ENCODE measurements at places on chromosomes 13 and 19.

DNA sequence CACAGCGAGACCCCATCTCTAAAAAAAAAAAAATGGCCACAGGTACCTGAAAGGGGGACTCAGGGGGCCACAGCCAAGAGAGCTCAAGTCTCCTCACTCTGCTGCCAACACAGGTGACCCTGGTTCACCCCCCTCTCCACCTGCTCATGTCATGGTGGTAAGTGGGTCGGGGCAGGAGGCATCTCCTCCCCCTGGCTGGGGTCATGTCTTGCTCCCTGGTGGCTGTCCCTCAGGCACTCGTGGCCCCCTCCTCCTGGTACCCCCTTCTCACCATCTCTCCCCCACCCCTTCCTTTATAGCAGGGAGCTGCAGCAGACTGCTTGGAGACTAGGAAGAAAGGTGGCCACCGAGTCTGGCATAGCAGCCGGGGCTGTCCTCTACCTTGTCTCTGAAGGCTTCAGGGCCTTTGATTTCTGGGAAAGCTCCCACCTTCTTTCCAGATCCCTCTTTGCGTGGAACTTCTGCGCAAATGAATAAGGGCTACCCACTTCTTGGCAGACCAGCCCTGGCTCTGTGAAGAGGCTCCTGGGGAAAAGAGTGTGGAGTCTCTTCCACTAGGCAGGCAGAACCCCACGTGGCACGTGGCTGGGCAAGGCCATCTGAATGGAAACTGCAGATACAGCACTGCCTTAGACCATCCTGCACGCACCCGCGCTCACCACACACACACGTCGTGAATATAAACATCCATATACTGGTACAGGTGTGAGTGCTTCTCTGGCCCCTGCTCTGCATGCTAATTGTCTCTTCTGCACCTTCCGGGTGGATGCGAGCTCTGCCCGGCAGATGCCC lies 20.1 kb upstream of the MIER2 start:
- no peak overlapping the region for H3K4me3 ChIP-seq
- H3K36me3 ChIP-seq = no peaks in the 10 kb centered on the region
- H3K4me1 ChIP-seq = no peaks in the 10 kb centered on the region
- no peak overlapping the region for H3K27ac ChIP-seq
- DNase-seq = no peak

DNA sequence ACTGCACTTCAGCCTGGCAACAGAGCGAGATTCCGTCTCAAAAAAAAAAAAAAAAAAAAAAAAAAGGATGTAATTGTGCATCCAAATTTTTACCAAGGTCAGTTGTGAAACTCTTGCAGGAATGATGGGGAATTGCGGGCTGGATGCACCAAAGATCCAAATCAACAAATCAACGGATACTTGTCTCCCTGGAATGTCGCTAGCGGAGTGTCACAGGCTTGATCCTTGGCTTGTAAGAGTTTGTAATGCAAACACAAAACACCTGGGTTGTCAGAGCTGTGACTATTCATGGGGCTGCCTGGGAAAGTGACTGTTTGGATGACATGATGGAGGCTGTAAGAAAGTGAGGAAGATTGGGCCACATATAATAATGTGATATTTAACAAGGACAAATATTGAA lies 4.2 kb downstream of the KANK3 start:
- DNase-seq = no peak
- no peaks in the 10 kb centered on the region for H3K36me3 ChIP-seq
- no peak overlapping the region for H3K4me3 ChIP-seq
- H3K27me3 ChIP-seq = peaks cover 32% of the 10 kb centered on the region
- H3K4me1 ChIP-seq = peaks cover 12% of the 10 kb centered on the region

DNA sequence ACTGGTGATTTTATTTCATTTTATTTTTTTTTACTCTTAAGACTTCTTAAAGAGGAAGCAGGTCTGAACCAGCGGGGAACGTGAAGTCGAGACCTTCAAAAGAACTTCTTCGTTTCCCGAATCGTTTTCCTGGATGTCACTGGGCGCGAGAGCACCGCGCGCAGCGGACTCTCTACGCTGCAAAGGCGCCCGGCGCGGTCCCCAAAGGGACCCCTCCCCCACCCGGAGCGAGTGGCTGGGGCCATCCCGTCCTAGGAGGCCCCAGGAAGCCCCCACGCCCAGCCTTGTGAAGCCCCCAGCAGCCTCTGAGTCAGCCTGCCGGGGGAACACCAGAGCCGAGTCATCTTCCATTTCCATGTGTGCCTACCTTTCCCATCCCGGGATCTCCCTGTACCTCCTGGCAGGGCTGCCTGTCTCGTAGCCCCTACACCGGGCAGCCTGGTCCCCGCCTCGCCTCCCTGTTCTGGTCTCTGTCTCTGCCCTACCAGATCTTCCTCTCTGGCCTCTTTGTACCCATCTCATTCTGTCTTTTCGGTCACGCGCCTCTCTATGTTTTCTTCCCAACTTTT lies 608 bp downstream of the CD70 start:
- peaks cover 14% of the 10 kb centered on the region for H3K36me3 ChIP-seq
- peak overlapping the region; percentile 80 for H3K27ac ChIP-seq
- peaks cover 20% of the 10 kb centered on the region for H3K27me3 ChIP-seq
- H3K4me3 ChIP-seq = peak overlapping the region; percentile 97

GRCh38 chr19:18119013-18119716 lies 21.6 kb downstream of the MAST3 start:
- H3K36me3 ChIP-seq = peaks cover 38% of the 10 kb centered on the region
- DNase-seq = peak; percentile 41
- H3K27me3 ChIP-seq = no peaks in the 10 kb centered on the region
- H3K27ac ChIP-seq = peak overlapping the region; percentile 98
- peaks cover 25% of the 10 kb centered on the region for H3K4me1 ChIP-seq

GRCh38 chr19:5123646-5124045 lies 154.7 kb downstream of the KDM4B start:
- DNase-seq = no peak
- peaks cover 2% of the 10 kb centered on the region for H3K4me1 ChIP-seq
- no peaks in the 10 kb centered on the region for H3K27me3 ChIP-seq
- no peak overlapping the region for H3K27ac ChIP-seq

DNA sequence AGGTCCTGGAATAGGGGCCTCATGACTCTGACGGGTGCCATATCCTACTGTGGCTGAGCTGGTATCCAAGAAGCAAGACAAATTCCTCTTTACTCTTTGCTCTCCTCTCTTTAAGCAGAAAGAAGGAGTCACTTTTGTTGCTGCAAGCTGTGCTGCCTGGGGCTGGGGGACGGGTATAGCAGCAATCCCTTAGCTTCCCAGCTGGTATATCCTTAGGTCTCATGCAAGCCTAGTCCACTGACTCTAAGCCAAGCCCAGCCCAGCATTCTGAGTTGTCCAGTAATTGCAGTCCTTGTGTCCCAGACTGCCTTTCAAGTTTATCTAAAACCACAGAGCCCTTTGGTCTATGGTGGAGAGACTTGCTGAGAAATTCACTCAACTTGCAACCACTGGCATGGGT lies 893.0 kb upstream of the PRR20A start:
- no peaks in the 10 kb centered on the region for H3K36me3 ChIP-seq
- no peak for DNase-seq
- H3K4me3 ChIP-seq = no peak overlapping the region
- H3K27me3 ChIP-seq = no peaks in the 10 kb centered on the region

DNA sequence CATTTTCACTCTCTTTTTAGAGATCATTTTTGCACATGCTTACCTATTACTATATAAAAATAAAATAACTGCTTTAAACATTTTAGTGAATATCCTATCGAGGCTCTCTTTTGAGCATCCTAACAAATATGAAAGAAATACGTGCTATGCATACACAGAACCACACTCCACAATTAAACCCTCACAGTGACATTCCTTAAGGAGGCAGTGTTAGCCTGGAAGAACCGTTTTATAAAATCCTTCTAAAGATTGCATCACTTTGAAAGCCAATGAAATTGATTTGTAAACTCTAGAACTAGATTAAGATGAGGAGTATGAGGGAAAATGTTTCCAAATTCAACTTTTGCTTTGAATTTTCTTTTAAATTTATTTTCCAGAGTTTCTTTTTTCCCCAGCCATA lies 11.1 kb upstream of the ENOX1 start:
- H3K4me3 ChIP-seq = no peak overlapping the region
- no peak for DNase-seq
- H3K27me3 ChIP-seq = peaks cover 14% of the 10 kb centered on the region
- H3K27ac ChIP-seq = no peak overlapping the region

- no peaks in the 10 kb centered on the region for H3K27me3 ChIP-seq
- no peaks in the 10 kb centered on the region for H3K36me3 ChIP-seq
- no peak for DNase-seq
- H3K4me3 ChIP-seq = peak overlapping the region; percentile 52
- H3K27ac ChIP-seq = no peak overlapping the region
- H3K4me1 ChIP-seq = peaks cover 10% of the 10 kb centered on the region
These were observed 95.4 kb downstream of the CYSLTR2 start for GRCh38 chr13:48749144-48749543.

DNA sequence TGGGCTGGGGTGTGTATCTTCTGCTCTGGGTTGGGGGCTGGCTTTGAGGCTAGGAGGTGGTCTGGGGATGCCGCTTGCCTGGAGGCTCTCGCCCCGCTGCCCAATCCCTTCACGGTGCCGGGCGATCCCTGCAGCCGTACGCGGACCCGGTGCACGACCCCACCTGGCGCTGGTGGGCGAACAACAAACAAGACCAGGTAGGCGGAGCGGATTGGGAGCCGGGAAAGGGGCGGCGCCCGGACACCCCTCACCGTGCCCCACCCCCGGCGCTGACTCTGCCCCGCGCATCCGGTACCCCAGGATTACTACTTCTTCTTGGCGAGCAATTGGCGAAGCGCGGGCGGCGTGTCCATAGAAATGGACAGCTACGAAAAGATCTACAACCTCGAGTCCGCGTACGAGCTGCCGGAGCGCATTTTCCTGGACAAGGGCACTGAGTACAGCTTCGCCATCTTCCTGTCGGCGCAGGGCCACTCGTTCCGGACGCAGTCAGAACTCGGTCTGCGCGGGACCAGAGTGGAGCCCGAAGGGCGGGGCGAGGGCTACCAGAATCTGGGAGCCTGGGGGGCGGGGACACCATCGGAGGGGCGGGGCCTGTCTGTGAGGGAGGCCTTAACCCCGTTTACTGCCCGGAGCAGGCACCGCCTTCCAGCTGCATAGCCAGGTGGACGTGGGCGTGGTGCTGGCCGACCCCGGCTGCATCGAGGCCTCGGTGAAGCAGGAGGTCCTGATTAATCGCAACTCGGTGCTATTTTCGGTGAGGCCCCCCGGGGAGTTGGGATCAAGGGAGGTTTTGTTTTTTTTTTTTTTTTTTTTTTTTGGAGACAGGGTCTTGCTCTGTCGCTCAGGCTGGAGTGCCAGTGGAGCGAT lies 12.1 kb upstream of the PSMD8 start:
- H3K4me1 ChIP-seq = peaks cover 14% of the 10 kb centered on the region
- DNase-seq = peak; percentile 38
- H3K27me3 ChIP-seq = peaks cover 23% of the 10 kb centered on the region

- H3K27me3 ChIP-seq = no peaks in the 10 kb centered on the region
- peaks cover 21% of the 10 kb centered on the region for H3K36me3 ChIP-seq
- H3K27ac ChIP-seq = peak within 1 kb of the TSS; percentile 98
- peaks cover 53% of the 10 kb centered on the region for H3K4me1 ChIP-seq
- DNase-seq = peak; percentile 73
- peak within 1 kb of the TSS; percentile 99 for H3K4me3 ChIP-seq
These were observed at the start of gene HSH2D for GRCh38 chr19:16143399-16144215. Gene HSH2D (plus strand): TSS chr19:16143685. CDS start chr19:16148751, 5,066 bp downstream.

DNA sequence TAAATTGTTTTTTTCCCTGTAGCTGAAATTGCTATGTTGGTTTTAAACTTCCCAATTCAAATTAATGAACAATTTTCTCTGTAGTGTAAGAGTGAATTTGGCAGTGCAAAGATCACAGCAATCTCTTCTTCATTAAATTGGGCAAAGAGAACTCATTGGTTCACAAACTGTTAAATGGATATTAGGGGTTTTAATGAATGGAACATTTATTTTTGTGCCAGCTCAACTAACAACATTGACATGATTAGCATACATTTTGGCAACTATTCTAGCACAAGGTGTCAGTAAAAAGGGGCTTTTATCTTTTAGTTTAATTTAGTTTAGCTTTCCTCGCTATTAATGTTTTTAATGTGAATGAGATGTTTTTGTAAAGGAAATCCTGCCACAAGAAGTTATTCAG lies 7.1 kb downstream of the PCDH20 start:
- H3K4me1 ChIP-seq = no peaks in the 10 kb centered on the region
- H3K27ac ChIP-seq = no peak overlapping the region
- H3K36me3 ChIP-seq = no peaks in the 10 kb centered on the region

GRCh38 chr13:111387026-111387871 lies 66.8 kb downstream of the TEX29 start:
- DNase-seq = no peak
- no peaks in the 10 kb centered on the region for H3K36me3 ChIP-seq
- peaks cover 36% of the 10 kb centered on the region for H3K27me3 ChIP-seq
- no peak overlapping the region for H3K4me3 ChIP-seq
- no peak overlapping the region for H3K27ac ChIP-seq
- peaks cover 11% of the 10 kb centered on the region for H3K4me1 ChIP-seq

- no peak overlapping the region for H3K4me3 ChIP-seq
- no peaks in the 10 kb centered on the region for H3K27me3 ChIP-seq
- no peak overlapping the region for H3K27ac ChIP-seq
- H3K4me1 ChIP-seq = no peaks in the 10 kb centered on the region
These were observed 813.4 kb downstream of the SLITRK6 start for GRCh38 chr13:84985860-84986259.

Data from effector memory CD8-positive, alpha-beta T cell (primary cell).